Activated T-cell treated with anti-CD3 and anti-CD28 coated beads for 4 hours (primary cell): ENCODE measurements at places on chromosomes 6 and 20.
A peak's percentile ranks its signal among the peaks of the same experiment; 100 is the strongest.

GRCh38 chr6:140303218-140303949 is 928.9 kb upstream of the CITED2 start:
- DNase-seq = no peak

DNA sequence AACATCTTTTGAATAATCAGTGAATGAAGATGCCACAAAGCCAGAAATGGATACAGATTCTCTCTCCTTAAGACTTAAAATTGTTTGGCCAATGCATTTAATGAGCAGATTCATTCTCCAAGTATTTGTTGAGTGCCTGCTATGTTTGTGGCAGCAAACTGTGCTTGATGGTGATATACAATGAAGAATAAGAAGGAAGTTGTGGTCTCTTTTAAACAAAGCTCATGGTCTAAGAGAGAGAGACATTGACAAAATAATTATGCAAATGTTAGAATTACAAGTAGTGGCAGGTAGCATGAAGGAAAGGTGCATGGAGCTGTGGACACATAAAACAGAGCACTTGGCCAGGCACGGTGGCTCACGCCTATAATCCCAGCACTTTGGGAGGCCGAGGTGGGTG is 28.3 kb downstream of the NFATC2 start:
- no peak for DNase-seq

GRCh38 chr6:160141001-160141726 is 19.5 kb downstream of the SLC22A1 start:
- no peak for DNase-seq

DNA sequence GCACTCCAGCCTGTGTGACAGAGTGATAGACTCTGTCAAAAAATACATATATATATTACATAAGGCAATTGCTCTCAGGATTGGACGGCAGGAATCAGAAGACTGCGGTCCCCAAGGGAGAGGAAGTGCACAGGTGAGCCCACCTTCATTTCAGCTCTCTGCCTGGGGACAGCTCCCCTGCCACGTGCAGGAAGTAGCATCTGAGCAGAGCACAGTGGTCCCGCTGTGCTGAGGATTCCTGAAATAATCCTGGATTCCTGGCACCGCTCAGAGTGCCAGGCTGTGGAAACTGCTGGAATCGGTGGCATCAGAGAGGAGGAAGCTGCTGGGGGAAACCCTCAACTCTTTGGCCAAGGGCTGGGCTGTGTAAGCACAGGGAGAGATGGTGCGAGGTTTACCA is 27.7 kb downstream of the NFATC2 start:
- DNase-seq = no peak

GRCh38 chr20:41279546-41280225 is 37.8 kb downstream of the ZHX3 start:
- DNase-seq = no peak

DNA sequence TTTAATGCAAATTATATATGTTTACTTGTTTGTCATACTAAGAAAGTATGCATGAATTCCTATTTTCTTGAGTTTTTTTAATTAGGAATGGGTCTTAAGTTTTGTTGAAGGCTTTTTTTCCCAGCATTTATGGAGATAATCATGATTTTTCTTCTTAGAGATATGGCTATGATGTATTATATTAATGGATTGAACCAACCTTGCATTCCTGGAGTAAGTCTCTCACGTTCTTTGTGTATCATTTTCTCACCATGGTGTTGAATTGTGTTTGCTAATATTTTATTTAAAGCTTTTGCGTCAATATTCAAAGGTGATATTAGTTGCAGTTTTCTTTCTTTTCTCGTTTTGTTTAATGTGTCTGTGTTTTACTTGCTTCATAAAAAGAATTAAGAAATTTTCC is 48.4 kb upstream of the SLC35D3 start:
- no peak for DNase-seq

- DNase-seq = no peak
These were observed 154.2 kb upstream of the MLN start for GRCh38 chr6:33957892-33958525.

DNA sequence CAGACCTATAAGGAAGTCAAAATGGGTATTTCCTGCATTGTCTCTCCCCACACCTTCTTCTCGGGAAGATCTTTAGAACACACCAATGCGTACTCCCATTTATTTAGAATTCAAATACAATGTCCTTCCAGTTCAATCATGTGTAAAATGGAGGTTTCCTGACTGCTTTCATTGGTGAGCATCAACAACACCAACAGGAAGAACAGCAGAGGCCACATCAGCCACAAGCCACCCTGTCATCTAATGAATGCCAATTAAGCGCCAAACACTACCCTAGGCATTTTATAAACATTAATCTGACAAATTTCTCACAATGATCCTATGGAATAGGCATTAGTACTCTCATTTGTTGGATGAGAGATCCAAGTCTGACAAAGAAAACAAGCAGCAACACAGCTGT is 68.4 kb upstream of the SMLR1 start:
- DNase-seq = no peak

- DNase-seq = no peak
These were observed 23.4 kb downstream of the COL21A1 start for GRCh38 chr6:56223995-56224394.

DNA sequence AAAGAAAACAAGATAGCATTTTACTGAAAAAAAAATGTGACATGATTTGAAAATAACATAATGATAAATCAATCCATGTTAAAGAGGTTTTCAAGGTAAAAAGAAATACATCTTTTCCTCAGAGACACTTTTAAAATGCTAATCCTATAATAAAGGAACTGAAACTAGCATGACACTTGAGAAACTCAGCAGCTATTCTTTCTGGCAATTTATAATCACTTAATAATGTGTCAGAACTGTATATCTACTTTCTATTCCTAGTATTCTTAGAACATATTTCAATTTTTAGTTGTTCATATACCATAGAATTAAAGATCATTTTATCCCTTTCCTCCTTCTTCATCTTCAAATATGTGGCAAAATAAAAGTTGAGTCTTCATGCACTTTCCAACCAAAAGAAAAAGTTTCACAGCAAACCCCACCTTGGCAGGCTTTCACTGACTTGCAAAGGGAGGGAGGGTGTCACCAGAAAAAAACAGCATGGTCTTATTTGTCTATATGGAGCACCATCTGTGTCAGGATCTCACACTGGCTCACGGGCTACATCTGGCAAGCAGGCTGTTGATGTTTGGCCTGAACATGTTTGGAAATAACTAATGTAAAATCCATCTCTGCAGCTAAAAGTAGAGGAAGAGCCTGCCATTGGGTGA is 48.5 kb downstream of the FHL5 start:
- no peak for DNase-seq

- no peak for DNase-seq
These were observed at the start of gene CNR1 for GRCh38 chr6:88165844-88166492. Gene CNR1 (minus strand): TSS chr6:88166347. CDS start chr6:88145274, 21,073 bp downstream.

GRCh38 chr6:46324706-46325105 is 153.9 kb upstream of the ENPP5 start:
- no peak for DNase-seq

DNA sequence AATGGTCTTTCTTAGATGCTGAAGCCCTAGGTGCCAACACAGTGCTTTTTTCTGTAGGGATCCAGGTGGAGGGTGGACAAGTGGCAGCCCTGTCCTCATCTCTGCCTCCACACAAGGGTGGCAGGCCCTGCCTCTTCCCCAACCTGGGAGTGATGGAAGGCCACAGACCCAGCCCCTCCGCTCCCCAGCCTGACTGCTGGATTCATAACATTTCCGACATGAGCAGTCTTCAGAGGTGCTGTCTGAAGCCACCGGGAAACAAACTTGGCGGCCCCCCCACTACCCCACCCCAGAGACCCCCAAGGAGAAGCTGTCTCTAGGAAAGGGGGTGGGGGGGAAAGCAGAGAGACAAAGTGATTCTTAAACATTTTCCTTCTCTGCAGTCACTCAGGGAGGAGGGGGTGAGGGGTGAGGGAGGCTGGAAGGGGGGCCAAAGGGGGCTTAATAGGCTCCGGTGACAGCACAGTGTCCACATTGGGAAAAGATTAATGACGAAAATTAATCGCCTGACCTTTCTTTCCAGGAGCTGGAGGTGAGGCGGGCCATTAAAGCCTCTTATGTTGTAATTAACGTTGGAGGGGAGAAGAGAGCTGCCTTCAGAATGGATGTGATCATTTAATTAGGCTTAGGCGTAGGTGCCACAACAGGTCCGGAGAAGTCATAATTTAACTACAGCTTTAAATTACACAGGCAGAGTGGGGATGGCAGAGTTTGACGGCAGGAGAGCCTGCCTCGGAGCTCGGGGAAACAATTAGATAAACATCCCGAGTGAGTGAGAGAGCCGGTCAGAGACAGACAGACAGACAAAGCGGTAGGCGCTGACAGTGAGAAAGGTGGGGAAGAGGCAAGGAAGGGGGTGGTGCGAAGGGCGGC is 76.8 kb upstream of the FOXP4 start:
- DNase-seq = no peak

DNA sequence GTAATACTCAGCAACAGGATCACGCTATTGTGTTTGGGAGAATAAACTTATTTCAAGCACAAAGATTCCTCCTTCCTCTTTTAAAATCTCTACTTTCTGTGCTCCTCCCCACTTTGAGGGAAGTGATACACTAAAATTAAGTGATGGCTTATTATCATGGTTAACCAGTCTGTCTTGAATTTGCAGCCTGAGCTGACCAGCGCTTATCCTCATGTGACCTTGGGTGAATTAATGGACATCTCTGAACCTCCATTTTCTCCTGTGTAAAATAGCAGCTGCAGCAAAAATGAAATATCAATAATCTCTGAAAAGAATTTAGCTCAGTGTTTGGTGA is 222.6 kb downstream of the BCAS1 start:
- DNase-seq = no peak

GRCh38 chr6:52426667-52427066 is 6.5 kb downstream of the EFHC1 start:
- DNase-seq = no peak

GRCh38 chr6:50816947-50817645 is 1.6 kb upstream of the TFAP2B start:
- DNase-seq = no peak

- no peak for DNase-seq
These were observed 10.2 kb upstream of the DEFB113 start for GRCh38 chr6:49979584-49979983.

- DNase-seq = peak; percentile 51
These were observed 616 bp downstream of the TUBB start for GRCh38 chr6:30720738-30721197.

DNA sequence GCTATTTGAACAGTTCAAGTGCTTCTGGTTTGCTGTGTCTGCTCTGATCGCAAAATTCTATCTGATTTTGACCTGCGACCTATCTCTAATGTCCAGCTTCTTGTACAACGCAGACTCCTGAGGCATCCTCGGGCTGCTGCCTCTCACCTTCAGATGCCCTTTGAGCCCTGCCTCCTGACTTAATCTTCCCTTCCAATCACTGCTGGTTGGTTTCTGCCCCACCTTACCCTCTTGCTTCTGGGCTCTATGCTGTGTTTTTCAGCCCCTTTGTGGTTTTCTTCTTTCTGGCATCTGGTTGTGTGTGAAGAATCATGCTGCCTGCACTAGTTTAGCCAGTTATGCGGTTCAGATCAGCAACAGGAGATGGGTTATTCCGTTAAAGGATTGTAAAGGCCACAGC is 131.2 kb upstream of the THEMIS start:
- no peak for DNase-seq
